T-helper 17 cell (primary cell): ENCODE measurements at places on chromosomes 6 and 20.

- H3K36me3 ChIP-seq, result no peaks in the 10 kb centered on the region
- no peak for DNase-seq
- H3K27ac ChIP-seq, result no peak overlapping the region
- H3K27me3 ChIP-seq, result peaks cover 4% of the 10 kb centered on the region
Measured at GRCh38 chr20:24254480-24254879, 214.9 kb upstream of the SYNDIG1 start.

- no peaks in the 10 kb centered on the region for H3K36me3 ChIP-seq
- no peaks in the 10 kb centered on the region for H3K27me3 ChIP-seq
- H3K27ac ChIP-seq, result peak overlapping the region; percentile 89
- H3K4me3 ChIP-seq, result peak overlapping the region; percentile 43
- no peak for DNase-seq
Measured at GRCh38 chr6:37547564-37548061, 47.9 kb upstream of the CCDC167 start.

DNA sequence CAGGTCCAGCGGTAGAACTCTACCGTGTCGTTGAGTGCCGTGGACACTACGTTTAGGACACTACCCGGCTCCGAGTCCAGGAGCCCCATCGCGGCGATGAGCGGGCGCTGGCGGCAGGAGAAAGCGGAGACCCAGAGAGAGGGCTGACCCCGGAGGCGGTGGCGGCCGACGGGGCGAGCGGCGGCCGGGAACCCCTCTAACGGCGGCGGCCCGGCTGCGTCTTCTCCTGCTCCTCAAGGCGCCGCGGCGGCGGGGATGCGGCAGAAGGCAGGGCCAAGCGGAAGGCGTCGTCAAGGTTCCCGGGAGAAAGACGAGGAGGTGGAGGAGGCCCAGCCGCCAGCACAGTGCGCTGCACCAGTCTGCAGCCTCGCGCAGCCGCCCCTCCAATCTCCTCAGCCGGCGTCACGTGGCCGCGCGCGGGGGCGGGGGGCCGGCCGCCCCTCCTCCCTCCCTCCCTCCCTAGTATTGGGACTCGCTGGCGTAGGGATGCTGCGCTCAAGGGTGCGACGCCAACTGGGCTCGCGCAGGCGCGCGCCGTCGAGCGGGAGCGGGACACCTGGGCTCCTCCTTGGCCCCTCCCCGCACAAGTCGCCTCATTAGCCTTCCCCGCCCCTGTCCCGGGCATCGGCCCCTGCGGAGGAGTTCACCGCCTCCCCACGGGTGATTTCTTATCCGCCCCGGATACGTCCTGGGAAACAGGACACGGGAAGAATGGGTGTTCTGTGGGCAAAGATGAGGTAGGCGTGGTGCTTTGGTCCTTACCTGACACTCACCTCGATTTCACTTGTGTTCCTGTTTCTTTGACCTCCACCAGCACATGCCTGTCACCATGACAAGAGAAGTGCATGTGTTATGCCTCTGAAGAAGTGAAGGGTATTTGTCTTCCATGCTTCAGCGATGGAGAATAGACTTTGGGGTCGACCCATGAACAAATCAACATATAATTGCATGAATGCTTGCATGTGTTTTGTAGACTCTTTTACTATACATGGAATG lies at the start of gene ELOVL4:
TSS of gene ELOVL4 (minus strand) at position 363 of the 996 bp plus-strand sequence. CDS start at position 89, 274 bp downstream.
- H3K4me1 ChIP-seq, result peaks cover 40% of the 10 kb centered on the region
- H3K27me3 ChIP-seq, result peaks cover 8% of the 10 kb centered on the region
- H3K36me3 ChIP-seq, result peaks cover 5% of the 10 kb centered on the region
- peak; percentile 80 for DNase-seq
- peak within 1 kb of the TSS; percentile 93 for H3K27ac ChIP-seq

- H3K4me3 ChIP-seq, result peak overlapping the region; percentile 86
- H3K27me3 ChIP-seq, result peaks cover 6% of the 10 kb centered on the region
- peak; percentile 32 for DNase-seq
- H3K27ac ChIP-seq, result peak overlapping the region; percentile 95
Measured at GRCh38 chr6:13273931-13274706, 54.2 kb downstream of the TBC1D7 start.

- H3K27me3 ChIP-seq, result peaks cover 31% of the 10 kb centered on the region
- peaks cover 4% of the 10 kb centered on the region for H3K36me3 ChIP-seq
- no peak for DNase-seq
- H3K27ac ChIP-seq, result peak overlapping the region; percentile 51
- no peak overlapping the region for H3K4me3 ChIP-seq
- H3K4me1 ChIP-seq, result peaks cover 21% of the 10 kb centered on the region
Measured at GRCh38 chr6:113855500-113856374, 1.4 kb upstream of the MARCKS start.

GRCh38 chr6:43428112-43428570 lies 800 bp downstream of the ABCC10 start:
- H3K4me1 ChIP-seq, result peaks cover 15% of the 10 kb centered on the region
- no peaks in the 10 kb centered on the region for H3K36me3 ChIP-seq
- no peak for DNase-seq
- peak overlapping the region; percentile 92 for H3K4me3 ChIP-seq
